ENCODE measurements at places on chromosomes 4 and X.

DNA sequence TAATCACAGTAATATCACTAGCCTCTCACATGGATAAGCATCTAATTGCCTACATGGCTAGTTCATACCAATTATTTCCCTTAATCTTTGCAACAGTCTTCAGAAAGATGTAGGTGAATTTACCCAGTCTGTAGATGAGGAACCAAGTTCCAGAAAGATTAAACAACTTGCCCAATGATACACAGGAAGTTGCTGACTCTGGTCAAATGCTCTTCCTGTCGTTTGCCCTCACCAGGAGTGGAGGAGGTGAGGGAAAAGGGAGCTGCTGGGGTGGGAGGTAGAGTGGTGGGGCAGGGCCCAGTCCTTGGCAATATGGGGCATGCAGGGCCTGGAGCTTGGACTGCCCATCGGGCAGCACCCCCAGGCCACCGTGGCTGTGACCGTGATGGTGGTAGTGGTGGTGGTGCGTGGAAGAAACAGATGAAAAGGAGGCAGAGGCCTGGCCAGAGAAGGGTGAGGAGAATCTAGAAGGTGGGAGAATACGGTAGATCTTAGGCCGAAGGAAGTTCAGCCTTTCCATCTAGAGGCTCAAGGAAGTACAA lies 2.3 kb upstream of the KDM5C start:
- DNase-seq, result no peak

- DNase-seq, result no peak
Observed at GRCh38 chr4:141169391-141169790, 36.1 kb upstream of the RNF150 start.

- no peak for DNase-seq
Observed at GRCh38 chr4:159937595-159937994, 834.7 kb downstream of the RAPGEF2 start.

DNA sequence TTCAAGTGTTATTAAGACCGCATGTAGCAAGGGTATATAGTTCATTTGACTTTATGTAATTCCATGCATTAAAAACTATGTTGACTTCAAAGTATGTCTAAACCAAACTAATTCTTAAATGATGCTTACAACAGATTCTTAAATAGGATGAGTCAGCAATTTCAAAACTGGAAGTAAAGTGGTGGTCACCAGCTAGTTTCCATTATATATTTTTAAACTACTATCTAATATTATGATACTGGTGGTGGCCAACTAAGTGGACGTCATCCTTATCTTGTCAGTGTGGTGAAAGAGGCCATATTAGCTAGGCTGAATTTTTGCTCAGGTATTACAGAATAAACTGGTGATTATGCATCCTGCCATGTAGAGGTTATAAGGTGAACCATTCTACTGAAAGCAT lies 1.2 kb downstream of the IL15 start:
- DNase-seq, result peak; percentile 41

DNA sequence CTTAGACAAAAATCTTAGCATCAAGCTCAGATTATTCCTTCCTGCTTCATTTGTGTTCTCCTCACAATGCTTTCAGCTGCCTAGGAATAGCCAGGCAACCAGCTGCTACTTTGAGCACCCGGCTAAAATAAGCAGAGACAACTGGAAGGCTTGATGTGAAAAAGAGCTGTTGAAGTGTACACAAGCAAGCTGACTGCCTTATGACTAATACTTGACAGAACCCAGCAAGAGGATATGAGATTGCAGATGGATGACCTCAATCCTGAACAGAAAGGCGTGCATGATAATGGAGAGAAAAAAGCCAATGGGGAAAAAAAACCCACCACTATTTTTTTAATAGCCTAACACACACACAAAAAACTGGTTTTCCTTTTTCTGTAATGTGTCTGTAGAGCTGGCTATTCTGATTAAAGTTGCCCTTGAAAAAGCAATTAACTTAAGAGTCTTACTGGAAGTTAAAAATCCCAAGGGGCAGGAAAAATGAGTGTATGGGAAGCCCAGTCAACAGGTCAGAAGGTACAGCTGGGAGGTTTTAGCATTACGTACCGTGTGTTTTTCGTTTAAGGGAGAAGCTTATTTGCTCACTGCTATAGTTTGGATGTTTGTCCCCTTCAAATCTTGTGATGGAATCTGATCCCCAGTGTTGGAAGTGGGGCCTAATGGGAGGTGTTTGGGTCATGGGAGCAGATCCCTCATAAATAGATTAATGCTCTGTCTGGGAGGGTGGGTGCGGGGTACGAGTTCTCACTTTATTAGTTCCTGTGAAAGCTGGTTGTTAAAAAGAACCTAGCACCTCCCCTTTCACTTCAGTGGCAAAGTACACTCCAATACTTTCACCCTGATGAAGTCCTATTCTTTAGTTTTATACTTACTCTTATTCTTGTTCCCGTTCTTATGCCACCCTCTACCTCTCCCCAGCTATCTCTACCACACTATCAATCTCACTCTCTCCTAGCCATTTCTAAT lies 37.1 kb upstream of the HERC6 start:
- DNase-seq, result peak; percentile 95

- no peak for DNase-seq
Observed at GRCh38 chr4:79182209-79182608, 143.7 kb downstream of the NAA11 start.

DNA sequence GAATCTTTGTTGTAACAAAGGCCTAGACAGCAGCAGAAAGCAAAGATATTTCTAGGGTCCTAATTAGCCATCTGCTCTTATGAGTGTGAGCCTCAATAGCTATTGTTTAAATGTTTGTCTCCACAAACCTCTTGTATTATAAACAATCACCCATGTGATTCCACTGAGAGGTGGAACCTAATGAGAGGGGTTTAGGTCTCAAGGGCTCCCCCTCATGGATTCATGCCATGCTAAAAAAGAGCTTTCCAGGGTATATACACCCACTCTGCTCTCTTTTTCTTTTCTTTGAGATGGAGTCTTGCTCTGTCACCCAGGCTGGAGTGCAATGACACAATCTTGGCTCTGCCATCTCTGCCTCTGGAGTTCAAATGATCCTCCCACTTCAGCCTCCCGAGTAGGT lies 42.1 kb downstream of the TRIM61 start:
- no peak for DNase-seq

DNA sequence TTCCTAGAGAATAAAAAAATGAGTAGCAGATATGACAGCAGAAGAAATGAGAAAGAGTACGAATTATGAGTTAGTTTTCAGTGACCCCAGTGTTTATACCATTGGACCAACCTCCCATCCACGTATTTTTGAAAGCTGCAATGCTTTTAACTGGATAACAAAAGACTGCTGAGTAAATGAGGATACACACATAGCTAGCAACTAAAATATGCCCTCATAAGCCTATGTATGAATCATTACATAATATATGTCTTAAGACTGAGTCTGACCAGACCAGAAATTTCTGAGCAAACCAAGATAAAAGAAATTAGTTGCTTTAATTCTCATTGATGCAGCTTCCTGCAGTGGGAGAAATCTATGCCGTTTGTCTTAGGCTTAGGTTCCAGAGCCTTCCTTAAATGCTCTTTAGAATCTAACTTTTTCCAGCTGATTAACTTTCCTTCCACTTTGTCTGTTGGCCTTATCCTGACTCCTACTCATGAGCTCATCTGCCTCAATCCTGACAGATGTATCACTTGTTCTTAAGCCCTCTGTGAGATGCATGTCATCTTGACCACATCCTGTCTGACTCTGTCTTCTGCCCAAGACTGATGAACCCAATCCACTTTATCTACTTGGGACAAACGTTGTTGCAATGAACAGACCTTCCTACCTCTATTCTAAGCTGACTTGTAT lies 301.4 kb upstream of the AADAT start:
- peak; percentile 100 for DNase-seq

DNA sequence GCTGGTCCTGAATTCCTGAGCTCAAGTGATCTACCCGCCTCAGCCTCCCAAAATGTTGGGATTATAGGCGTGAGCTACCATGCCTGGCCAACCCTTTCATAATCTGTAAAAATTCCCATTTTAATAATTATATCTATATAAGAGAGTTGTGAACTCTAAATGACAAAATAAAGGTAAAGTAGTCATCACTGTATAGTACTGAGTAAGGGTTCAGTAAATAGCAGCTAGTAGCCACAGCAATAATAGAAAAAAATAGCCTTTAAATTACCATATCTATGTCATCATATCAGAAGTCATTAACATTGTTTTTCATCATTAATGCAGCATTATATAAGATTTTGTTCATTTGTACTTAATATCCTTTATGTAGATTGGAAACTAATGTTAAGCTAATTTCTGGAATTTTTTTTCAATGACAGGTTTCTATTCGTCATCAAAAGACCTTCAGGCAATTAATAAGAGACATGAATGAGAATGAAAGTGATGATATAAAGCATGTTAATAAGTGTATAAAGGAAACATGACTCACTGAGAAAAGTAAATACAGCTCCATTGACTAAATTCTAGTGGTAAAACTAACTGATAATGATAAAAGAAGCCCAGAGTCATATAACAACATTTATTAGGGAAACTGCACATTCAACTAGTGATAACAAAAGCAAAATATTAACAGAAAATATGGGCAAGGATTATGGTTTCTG lies 85.9 kb upstream of the UGT8 start:
- DNase-seq, result no peak

DNA sequence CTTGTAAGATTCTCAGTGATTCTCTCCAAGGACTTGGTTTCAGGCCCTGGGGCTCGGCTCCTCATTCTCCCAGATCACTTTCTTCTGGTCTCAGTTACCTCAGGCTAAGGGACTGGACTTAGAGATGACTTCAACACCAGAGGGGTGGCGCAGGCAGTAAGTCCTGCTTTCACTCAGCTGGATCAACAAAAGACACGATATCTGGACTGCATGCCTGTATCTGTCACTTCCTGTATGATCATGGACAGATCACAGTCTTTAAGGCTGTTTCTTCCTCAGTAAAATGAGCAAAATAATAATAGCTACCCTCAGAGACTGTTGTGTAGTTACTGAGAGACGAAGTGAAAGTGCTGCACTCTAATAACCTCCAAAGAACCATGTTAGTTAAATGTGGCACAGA lies 19.5 kb upstream of the CXCR3 start:
- DNase-seq, result no peak

- DNase-seq, result no peak
Observed at GRCh38 chr4:56241500-56241899, 145.8 kb downstream of the AASDH start.

DNA sequence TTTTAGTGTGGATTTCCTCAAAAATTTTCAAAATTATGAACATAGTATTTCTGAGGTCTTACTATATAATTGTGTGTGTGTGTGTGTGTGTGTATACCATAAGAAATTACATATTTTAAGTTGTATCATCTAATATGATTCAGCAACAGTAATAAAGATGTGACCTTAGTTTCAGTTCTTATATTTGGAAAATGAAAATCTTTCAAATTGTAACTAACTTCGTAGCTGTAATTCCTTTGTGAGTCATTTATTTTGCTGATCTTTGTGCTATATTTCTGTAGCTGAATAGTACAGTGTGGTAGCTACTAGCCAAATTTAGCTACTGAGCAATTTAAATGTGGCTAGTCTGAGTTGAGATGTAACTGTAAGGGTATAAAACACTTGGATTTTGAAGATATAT lies 116.4 kb downstream of the RAP1GDS1 start:
- DNase-seq, result peak; percentile 45

DNA sequence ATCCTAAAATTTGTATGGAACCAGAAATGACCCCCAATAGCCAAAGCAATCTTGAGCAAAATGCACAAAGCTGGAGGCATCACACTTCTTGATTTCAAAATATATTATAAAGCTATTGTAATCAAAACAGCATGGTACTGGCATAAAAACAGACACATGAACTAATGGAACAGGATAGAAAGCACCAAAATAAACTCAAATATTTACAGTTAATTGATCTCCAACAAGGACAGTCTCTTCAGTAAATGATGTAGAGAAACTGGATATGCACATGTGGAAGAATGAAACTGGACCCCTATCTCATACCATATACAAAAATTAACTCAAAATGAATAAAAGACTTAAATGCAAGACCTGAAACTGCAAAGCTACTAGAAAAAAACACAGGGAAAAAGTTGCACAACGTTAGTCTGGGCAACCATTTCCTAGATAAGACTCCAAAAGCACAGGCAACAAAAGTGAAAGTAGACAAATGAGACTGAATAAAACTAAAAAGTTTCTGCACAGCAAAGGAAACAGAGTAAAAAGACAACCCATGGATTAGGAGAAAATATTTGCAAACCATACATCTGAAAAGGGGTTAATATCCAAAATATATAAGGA lies 64.9 kb downstream of the CD99L2 start:
- DNase-seq, result peak; percentile 60

- no peak for DNase-seq
Observed at GRCh38 chr4:17029964-17030363, 131.5 kb upstream of the LDB2 start.

DNA sequence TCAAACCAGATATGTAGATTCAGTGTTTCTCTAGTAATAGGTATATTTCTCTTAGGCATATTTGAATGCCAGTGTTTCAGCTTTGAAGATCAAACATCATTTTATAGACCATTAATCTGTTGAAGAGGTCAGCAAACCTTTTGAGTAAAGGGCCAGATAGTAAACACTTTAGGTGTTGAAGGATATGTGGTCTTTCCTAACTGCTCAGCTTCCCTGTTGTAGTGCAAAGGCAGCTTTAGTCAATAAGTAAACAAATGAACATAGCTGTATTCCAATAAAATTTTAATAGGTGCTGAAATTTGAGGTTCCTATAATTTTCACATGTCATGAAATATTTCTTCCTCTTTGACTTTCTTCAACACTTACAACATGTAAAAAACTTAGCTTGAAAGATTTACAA lies 201.6 kb downstream of the ADGRL3 start:
- no peak for DNase-seq

DNA sequence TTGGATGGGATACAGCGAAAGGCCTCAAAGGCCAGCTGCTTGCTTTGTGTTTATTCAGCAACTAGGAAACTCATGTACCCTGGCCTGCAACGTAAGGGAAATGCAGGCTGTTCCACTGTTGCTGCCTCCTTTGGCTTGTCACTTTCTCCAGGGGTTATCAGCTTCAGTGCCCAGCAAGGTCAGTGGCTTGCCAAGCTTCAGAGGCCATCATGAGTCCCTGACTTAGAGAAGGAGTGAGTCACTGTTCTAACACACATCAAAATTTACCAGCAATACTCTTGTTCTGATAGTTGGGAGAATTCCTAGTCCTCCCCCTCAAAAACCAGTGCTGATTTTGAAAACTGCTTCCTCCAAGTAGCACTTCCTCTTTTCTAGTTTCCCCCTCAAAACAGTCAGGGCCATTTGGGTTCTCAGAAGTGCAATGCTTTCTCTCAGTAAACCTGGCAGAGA lies 250.8 kb downstream of the ARHGAP24 start:
- peak; percentile 37 for DNase-seq

Measured in amniotic epithelial cell (primary cell).